ENCODE measurements at places on chromosomes 3 and 15.

GRCh38 chr15:42226648-42227047 lies 18.5 kb upstream of the VPS39 start:
- DNase-seq = no peak

DNA sequence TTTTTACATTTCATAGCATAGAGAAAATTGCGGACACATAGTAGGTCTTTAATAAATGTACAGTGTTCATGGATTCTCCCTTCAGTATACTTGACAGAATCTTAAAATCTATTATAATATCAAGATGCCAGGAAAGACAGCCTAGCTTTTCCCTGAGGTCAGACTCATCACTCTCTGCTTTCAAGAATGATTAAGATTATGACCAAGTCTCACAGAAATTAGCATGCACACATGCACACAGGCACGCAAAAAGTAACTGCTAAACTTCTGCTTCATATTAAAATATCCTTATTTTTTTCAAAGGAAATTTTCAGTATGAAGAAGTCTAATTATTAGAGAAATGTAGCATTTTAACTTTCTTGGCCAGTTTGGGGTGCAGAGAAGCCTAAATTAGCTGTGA lies 493.8 kb upstream of the NECTIN3 start:
- no peak for DNase-seq

DNA sequence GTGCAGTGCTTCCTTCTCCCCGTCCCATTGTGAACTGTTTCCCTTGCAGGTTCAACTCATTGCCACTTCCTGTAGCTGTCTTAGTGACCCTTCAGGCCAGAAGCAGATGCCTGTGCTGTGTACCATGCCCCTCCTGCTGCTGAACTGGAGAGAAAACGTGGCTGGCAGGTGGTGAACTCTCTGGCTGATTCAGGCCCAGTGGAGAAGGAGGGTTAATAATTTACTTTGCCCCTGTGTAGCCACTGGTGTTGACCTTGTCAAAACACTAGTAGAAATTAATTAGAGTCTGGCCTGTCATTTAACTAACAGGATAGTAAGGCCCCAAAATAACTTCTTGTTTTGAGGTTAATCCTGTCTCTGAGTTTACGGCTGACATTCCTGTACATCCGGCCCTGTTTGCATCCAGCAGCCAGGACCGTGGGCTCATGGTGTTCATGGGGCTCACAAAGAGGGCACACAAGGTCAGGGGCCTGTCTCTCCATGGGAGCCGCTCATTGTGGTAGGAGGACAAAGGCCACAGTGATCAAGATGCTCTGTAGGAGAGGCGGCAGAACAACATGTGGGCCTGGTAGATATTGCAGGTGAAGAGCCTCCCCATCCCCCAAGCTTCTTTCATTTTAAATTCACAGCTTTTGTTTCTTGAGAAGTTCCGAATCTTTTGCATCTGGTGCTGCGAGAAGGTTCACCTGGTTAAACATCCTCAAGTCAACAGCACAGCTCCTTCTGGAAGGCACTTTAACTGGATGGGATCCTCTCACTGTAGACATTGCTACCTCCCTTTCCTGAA lies 101.6 kb downstream of the CGNL1 start:
- no peak for DNase-seq

GRCh38 chr3:65277798-65278197 lies 590.0 kb upstream of the ADAMTS9 start:
- no peak for DNase-seq

DNA sequence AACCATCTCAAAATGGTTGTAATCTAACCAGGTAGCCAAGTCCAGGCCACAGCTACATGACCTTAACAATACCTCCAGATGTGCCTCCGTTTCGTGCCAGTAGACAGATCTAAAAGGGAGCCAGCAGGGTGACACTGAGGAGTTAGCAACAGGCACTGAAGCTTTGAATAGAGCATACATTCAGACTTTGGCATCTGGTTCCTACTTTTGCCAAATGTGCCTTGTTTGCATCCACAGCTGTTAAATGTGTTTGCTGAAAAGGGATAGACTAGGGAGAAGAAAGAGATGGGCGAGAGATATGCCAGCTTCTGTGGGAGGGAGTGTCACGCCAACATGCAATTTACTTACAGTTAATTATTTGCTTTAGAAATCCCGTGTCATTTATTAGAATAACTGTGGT lies 1433.9 kb upstream of the CADM2 start:
- DNase-seq = no peak

- no peak for DNase-seq
Measured at GRCh38 chr3:4898454-4899313, 80.6 kb upstream of the BHLHE40 start.

GRCh38 chr3:10366651-10367101 lies 45.8 kb upstream of the SEC13 start:
- peak; percentile 98 for DNase-seq

DNA sequence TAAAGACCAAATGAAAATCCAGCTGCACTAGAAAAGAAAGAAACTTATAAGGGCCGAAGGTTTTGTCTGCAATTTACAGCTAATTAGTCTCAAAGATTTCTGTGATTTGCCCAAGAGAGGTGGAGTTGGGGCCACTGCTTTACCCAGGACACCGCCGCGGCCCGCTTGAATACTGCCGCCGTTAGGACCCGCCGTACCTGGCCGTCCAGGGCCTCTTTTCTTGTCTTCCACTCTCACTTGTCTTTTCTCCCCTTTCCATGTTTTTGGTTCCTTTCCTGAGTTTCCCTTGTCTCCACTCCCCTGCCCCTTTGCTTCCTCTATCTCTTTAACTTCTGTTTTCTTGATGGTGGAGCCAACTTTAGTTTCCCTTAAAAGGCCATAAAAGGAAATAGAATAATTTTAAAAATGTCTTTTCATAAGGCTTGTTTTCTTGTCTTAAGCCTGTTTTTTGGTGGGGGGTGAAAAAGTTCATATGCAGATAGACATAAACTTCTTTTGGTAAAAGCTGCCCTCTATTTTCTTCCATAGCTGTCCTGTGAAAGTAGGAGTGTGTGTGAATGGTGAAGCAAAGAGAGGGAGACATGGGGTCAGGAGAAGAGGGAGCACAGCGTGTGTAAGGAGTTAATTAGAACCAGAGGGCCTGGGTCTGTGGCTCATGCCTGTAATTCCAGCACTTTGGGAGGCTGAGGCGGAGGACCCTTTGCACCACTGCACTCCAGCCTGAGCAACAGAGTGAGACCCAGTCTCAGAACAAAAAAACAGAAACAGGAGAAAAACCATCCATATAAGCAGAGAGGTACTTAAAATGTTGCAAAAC lies 16.0 kb upstream of the CCNL1 start:
- no peak for DNase-seq

- no peak for DNase-seq
Measured at GRCh38 chr3:102866845-102867244, 432.0 kb downstream of the ZPLD1 start.

DNA sequence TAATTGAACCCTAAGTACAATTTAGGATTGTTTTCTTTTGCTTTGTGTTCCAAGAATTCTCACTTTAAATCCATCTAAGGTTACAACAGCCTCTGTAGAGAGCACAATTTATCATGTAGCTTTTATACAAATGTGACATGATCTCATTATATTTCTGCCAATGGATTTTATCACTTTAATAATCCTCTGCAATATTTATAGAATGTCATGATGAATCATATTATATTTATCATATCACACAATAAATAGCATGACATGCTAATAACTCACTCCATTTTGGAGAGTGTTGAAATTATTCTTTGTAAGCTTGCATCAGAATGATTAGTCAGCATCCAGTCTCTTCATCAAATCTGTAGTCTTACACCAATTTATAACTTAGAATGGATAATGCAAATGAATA lies 280.6 kb upstream of the ZNF717 start:
- DNase-seq = no peak

DNA sequence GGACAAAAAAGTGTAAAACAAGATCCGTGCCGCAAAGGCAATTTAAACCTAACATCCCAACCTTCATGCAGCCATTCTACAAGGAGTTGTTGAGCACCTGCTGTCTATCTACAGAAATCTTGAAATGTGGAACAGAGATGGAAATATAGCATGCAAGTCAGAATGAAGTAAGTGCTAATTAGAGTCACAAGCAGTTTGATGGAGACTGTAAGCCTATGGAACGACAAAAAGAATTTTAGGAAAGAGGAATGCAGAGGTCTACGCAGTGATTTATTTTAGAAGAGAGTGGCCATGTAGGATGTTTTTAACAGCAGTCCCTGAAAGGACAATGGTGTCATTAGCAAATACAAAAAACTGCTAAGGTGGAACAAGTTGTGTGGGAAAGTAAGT lies 851 bp upstream of the DCBLD2 start:
- no peak for DNase-seq

GRCh38 chr15:38814891-38815290 lies 250.3 kb upstream of the RASGRP1 start:
- no peak for DNase-seq

- DNase-seq = no peak
Measured at GRCh38 chr3:70096376-70097066, 97.0 kb downstream of the SAMMSON start.

DNA sequence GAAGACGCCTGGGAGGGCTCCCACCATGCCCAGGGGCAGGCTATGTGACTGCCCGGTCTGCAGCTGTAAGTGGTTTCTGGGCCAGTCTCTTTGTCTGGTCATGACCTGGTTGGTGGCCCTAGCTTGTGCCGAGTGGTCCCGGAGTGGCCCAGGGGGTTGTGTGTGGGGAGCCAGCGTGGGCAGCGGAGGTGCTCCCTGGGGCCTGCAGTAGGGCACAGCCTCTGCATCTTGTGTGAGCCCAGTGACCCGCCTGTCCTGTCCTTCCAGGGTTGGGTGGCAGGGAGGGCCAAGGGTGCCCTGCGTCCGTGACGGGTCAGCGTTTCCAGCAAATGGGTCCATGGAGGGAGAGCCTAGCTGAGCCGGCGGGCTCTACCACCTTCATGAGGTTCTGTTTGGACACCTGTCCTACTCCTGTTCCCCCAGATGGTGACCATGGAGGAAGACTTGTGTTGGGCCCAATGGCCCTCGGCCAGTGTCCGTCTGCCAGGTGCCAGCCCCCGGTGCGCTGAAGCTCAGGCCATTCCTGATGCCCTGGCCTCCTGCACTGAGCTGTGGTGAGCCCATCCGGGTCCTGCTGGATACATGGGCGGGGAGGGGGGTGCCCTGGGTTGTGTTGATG lies 215.4 kb downstream of the SNRPN start:
- no peak for DNase-seq

GRCh38 chr3:133066026-133066425 lies 27.8 kb downstream of the TMEM108 start:
- DNase-seq = no peak

GRCh38 chr3:45059132-45059531 lies 33.0 kb downstream of the CLEC3B start:
- DNase-seq = no peak

DNA sequence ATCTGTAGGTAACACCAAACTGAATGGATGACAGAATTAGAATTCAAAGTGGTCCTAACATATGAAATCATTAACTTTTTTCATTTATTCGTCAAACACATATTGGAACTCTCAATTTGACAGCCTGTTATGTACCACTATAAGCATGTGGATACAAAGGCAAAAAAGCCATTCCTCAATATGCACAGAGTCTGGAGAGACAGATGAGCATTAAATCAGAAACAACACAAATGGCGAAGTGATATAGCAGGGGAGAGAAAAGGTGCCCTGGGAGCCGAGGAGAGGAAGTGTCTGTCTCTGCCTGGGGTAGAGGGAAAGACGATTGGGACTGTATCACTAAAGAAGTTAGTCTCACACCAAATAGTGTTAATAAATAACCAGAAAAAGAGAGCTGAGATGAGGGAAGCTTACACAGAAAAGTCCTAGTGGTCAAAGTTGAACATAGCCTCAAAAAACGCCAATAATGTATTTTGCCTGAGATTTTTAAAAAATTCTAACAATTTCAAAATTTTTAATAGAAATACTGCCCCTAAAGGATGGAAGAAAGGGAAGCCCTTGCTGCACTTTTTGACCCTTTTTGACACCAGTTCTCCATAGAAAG lies 417.5 kb downstream of the TUSC7 start:
- DNase-seq = no peak

GRCh38 chr3:114154321-114154821 lies 24.5 kb downstream of the DRD3 start:
- DNase-seq = no peak

- DNase-seq = no peak
Measured at GRCh38 chr3:189169728-189170127, 2.0 kb upstream of the TPRG1 start.

DNA sequence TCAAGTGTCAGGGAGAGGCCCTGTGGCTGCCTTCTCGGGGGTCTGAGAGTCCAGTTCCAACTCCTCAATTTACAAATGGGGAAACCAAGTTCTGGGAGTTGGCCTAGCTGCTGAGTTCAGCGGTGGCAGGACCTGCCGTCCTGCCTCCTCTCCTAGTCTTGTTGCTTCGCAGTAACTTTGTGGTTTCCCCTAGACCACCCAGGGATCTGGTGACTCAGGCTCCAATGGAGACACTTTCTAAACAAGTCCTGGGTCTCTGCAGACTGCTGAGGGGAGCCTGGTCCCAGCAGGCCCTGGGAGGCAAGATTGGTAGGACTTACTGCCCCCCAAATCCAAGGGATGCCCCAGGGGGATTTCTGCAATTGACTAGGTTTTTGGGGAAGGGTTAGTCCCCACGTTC lies 83.6 kb downstream of the SMAD6 start:
- DNase-seq = no peak

DNA sequence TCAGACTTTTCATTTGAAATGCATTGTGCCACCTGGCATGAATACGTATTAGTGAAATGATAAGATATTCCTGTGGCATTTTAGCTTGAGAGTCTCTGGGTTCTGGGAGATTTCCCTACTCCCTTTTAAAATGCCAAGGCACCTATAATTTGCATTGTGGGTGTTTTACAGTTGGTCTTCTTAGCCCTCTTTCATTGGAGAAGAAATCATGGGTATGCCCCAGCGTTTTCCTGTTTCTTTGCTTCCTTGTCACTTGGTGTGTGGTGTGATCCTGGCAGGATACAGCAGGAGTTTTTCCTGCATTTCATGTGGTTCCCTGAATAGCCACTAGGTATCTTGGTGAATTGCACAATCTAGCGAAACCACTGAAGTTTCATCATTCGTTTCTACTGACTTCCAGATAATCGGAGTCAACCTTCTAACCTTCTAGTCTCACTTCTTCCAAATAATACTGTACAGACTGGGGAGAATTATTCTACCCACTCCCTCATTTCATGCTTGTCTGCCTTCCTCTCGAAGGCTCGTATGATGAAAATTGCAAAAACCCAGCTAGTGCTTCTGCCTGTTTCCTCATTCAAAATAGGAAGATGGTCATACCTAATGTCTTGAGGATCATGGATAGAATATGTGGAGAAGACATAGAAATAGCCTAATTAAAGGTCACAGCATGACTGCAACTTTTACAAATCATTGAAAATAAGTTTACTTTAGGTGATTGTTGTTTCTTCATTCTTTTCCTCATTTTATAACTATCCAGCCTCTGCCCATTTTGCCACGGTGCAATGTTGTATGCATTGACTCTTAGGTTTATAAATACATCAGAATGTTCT lies 2.6 kb downstream of the BHLHE40 start:
- DNase-seq = no peak

DNA sequence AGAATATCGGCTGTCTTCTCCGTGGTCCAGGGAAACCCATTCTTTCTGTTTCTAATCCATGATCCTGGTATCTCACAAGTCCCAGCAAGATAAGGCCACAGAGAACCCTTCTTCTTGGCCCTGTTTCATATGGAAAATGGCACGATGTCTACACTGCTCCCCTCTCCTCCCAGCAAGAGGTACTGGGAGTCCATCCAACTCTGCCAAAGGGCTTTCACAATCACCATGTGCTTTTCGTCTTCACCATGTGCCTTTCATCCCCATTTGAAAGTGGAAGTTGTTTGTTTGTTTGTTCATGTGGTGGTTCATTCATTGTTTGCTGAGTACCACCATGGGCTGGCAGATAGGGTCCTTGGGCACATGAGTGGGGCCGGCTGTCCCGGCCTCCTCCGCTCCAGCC lies 5.5 kb downstream of the ITIH3 start:
- DNase-seq = no peak

- no peak for DNase-seq
Measured at GRCh38 chr15:96117270-96117669, 213.2 kb upstream of the NR2F2 start.

Data from skeletal muscle cell (primary cell).